ENCODE measurements at places on chromosomes 1 and 21.

DNA sequence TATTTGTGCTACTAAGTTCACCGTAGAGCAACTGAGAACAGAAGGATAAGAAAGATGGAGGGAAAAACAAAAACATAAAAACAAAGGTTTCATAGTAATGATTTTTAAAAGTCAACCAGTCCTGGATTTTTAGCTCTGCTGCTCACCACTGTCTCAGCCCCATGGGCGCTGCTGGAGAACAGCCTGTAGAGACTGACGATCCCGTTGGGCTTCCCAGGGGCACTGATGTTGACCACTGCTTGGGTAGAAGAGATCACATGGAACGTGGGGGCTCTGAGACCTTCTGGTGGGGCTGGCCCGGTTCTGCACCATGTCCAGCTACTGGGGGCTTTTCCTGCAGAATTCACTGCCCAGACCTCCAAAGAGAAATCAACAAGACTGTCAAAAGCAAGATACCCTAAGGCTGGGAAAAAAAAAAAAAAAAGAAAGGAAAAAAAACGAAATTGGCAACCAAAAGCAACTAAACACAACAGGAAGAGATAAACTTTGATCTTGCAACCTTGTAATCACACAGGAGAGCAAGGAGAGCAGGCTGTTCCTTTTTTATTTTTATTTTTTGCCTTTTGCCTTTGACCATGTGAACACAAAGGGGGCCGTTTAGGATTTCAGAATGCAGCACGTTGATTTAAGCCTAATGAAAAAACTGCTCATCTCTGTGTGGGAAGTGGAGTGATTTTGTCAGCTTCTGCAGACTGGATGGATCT lies 83.5 kb downstream of the KCTD3 start:
- no peak for DNase-seq

DNA sequence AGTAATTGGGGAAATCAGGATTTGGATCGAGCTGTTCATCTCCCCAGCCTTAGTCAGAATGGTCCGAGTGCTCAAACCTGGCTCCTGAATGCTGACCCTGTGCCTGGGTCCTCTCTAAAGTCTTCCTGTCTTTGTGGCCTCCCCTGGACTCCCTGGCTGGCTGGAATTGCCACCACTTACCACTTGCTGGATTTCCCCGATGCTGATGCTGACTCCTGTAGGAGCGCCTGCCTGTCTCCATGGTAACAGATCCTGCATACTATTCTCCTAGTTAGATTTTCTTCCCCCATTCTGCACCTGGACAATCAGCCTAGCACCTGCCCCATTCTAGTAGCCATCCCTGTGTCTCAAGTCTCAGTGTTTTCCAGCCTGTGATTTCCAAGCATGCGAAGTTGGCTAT lies 382.2 kb upstream of the ESRRG start:
- no peak for DNase-seq

GRCh38 chr1:17539477-17540254 lies at the start of gene ARHGEF10L:
TSS of gene ARHGEF10L (plus strand) at chr1:17539698. CDS start at chr1:17580596, 40,898 bp downstream.
- DNase-seq, result peak; percentile 30

GRCh38 chr21:44377922-44378645 lies 24.7 kb downstream of the TRPM2 start:
- no peak for DNase-seq

- no peak for DNase-seq
Observed at GRCh38 chr1:81349194-81349965, 451.4 kb upstream of the ADGRL2 start.

DNA sequence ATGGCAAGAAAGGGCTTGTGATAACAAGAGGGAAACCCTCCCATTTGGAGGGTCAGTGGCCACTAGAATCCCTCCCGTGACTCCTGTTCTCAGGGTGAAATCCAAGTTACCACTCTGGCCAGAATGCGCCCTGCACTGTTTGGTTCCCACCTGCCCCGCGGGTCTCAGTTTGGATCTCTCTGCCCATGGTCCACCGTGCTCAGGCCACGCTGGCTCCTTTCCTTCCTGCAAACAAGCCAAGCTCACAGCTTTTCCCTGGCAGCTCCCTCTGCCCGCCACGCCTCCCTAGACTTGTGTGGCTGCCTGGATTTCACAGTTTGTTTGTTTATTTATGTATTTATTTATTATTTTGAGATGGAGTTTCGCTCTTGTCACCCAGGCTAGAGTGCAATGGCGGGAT lies 179.5 kb upstream of the VAMP3 start:
- DNase-seq, result no peak

GRCh38 chr1:30702823-30703222 lies 20.6 kb downstream of the MATN1 start:
- no peak for DNase-seq

- DNase-seq, result peak; percentile 60
Observed at GRCh38 chr1:215473943-215474342, 93.2 kb upstream of the KCTD3 start.

DNA sequence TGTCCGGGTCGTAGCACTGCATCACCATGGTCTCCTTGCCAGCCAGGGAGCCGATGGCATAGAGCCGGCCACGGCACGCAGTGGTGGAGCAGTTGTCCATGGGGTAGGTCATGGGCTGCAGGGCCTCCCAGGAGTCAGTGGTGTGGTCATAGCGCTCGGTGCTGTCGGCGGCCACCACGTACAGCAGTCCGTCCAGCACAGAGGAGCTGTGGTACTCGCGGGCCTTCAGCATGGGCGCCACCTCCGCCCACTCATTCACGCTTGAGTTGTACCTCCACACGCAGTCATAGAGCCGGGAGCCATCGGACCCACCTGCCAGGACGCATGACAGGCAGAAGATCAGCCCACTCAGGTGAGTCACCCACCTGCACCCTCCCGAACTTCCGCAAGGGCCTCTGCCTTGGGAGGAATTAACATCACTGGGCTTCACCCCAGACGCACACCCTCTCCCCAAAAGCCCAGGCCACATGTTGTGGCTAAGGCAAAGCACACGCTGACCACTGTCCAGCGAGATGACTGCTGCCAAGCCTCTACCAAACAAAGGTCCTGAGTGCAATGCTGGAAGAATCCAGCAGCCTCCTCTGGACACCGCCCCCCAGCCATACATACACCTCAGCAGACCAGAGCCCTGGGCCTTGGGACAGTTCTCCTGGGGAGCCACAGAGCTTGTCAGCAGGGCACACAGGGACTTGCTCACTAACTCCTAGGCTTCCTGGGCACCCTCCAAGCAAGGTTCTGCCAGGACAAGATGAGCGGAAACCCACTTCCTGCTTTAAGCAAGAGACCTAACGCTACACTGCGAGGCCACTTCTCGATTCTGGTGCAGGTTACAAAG lies 3.3 kb downstream of the KLHL21 start:
- DNase-seq, result peak; percentile 57

GRCh38 chr1:16938351-16939321 lies 16.9 kb downstream of the CROCC start:
- no peak for DNase-seq

GRCh38 chr21:39029086-39029755 lies 154.0 kb downstream of the PSMG1 start:
- no peak for DNase-seq

- DNase-seq, result no peak
Observed at GRCh38 chr1:3790500-3790923, 5.8 kb downstream of the LRRC47 start.

- no peak for DNase-seq
Observed at GRCh38 chr1:105359457-105359856, 1609.8 kb downstream of the AMY1C start.

GRCh38 chr1:60747353-60747752 lies 335.0 kb upstream of the NFIA start:
- DNase-seq, result no peak

- no peak for DNase-seq
Observed at GRCh38 chr1:116984406-116985160, 17.0 kb upstream of the CD101 start.

- no peak for DNase-seq
Observed at GRCh38 chr1:205922314-205922713, 20.9 kb downstream of the SLC26A9 start.

DNA sequence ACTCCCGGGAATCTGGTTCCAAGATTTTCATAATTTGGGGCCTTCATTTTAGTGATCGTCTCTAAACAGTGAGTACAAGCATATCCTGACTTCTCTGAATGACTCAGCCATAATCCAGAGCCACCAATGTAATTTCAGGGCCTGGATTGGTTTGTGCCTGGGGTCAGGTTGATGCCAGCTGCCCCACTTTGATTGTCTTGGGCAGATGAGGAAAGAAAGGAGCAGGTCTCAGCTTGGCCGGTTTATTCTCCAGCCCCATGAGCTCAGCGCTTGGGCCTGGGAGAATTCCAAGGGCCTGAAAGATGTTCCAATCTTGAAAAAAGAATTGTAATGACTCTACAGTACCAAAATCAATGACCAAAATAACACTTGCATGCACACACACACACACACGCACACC lies 71.2 kb upstream of the ECE1 start:
- DNase-seq, result peak; percentile 18

DNA sequence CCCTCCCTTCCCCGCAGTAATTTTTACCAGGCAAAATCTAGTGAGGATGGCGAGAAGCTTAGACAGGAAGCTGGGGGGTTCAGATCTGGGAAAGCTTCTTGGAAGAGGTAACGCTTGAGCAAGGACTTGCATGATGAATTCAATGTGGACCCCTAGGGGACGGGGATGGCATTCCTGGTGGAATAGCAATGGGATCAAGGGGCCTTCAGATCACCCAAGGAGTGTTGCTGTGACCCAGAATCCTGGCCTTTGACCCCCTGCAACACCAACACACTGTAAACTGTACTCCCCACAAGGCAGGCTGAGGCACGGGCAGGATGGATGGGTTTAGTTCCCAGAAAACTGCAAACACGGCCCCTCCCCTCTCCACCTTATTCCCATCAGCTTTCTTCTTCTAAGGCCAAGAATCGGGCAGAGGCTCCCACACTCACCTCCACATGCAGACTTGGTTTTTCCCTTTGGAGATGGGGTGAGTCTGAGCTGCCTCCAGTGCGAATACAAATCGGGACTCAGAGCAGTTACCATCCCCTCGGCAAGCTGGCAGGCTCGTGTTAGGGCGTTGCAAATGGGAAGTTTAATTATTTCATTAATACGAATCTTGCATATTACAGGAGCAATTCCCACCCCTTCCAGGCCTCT lies 20.1 kb downstream of the DISP3 start:
- DNase-seq, result no peak

GRCh38 chr1:66415866-66416265 lies 118.1 kb upstream of the SGIP1 start:
- no peak for DNase-seq

DNA sequence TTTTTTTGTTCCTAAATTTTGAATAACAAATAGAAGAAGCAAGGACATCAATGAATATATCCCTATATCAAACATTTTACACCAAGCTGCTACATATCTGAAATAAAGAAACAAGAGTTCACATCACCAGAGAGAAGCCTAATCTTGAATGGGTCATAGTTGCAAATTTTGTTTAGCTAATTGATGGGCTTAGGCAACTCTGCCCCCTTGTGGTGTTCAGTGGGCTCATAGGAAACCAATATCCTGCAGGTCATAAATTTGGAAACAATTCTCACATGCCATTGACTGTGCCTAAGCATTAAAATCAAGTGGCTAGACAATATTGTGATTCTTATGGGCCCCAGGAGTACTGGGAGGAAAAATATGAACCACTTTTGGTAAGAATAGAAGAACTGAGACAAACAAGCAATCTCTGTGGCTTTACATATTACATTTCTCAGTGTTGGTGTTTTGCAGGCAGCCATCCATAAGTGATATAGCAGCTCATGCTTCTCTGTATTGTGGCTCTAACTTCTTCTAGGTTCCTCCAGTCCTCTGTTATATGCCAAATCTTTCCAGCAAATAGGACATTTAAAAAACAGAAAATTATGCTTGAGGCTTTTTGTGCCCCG lies 1262.8 kb upstream of the PRMT6 start:
- no peak for DNase-seq

DNA sequence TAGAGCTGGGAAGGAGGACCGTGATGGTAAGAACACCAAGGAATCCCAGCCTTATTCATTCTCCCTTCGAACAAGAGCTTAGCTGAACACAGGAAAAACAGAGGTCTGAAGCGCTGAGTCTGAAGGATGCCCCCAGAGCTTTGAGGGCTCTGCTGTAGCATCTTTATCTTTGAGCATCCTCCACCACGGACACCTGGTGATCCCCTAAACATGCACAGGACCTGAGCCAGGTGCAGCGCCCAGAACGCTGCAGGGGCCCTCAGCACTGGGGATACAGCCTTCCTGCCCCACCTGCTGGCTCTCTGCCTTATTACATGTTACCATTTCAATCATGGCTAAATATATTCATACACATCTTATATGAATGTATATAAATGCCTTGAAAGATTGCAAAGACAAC lies 7.7 kb upstream of the GPATCH4 start:
- no peak for DNase-seq

DNA sequence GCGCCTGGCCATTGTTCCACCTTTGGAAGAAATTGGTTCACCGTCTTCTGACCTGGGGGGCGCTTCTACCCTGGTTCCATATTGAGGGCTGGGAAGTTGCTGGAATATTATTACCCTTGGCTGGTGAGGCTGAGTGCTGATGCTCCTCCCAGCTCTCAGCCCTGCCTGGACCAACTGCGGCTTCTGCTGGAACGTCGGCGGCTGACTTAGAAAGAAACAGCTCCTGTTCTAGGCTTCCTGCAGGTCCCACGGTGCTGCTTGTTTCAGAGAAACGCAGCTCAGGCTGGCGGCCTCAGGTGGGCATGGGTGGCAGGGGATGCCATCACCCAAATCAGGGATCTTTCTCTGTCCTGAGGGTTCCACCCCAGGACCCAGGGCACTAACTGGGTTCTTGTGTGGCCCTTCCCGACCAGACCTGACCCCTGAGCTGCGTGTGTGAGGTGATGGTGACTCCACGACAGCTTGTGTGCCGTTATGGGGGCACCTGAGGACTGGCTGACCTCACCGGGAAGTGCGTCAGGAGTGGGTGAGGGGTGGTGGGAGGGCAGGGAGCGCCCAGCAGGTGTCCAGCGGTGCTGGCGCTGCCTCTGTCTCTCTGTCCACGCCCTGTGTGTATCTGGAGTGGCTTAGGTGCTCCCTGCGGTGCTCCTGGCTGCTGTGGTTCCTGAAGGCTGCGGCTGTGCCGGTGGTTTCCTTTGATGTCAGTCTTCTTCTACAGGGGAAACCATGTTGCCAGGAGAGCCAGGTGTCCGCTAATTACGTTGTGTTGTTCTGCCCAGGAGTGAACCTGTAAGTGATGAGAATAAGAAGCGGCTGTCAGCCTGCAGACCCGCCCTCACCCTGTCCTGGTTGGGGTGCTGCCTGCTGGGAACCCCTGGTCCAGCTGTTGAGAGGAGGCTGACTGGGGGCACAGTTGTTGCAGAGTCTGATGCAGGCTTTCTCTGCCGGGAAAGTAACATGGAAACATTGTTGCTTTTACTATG lies 8.9 kb downstream of the SKI start:
- DNase-seq, result no peak

DNA sequence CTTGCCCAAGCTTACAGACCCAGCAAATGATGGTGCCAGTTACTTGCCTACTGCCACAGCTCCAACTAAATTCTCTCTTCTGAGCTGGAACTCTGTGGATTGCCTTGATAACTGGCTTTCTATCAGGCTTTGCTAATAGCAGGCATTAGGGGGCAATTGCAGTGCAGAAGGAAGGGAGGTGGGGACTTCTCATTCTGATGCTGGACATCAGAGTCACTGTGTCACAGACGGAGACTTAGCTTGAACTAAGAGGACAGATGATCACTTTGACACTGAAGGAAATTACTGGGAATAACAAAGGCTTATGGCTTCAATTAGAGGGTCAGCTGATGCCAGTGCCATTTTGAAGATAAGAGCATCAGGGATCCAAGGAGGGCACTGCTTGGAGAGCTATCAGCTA lies 114.5 kb downstream of the DDX20 start:
- no peak for DNase-seq

Data from myocyte (in vitro differentiated cells).